Bronchus fibroblast of lung (primary cell): ENCODE measurements at places on chromosomes 3 and 15. TPM values are rescaled to one million over a fixed set of nuclear protein-coding genes. Genes with fewer than 3 reads are reported as not detected.

The GPR87 gene
- total RNA-seq, result 0.17 and 1.2 TPM in 2 replicates

The AGBL1 gene
- not detected in 2 replicates for total RNA-seq

The TUSC2 gene
- total RNA-seq, result 27.6 and 39.3 TPM in 2 replicates

The GCHFR gene
- total RNA-seq, result 4.2 and 4.8 TPM in 2 replicates

The CNTN3 gene
- 0.45 and 0.84 TPM in 2 replicates for total RNA-seq

The ATP13A5 gene
- not detected in 2 replicates for total RNA-seq

The ANKRD34C gene
- total RNA-seq, result not detected in 2 replicates

The IL12A gene
- 2.4 and 4.5 TPM in 2 replicates for total RNA-seq

The ROPN1 gene
- not detected in 2 replicates for total RNA-seq

The SPTSSB gene
- total RNA-seq, result under 0.01 TPM in 1 of 2 replicates, not detected in the other

The BHLHE40 gene
- 11.9 and 13.6 TPM in 2 replicates for total RNA-seq

The ILDR1 gene
- total RNA-seq, result not detected in 2 replicates

The CADM2 gene
- 0.15 TPM in 1 of 2 replicates, not detected in the other for total RNA-seq

The EXD1 gene
- total RNA-seq, result not detected in 2 replicates

The ZNF774 gene
- total RNA-seq, result 0.67 and 0.89 TPM in 2 replicates

The XCR1 gene
- total RNA-seq, result not detected in 2 replicates

The KBTBD12 gene
- not detected in 2 replicates for total RNA-seq

The SMAD6 gene
- total RNA-seq, result 4.7 and 7.1 TPM in 2 replicates

The ERICH6 gene
- not detected in 2 replicates for total RNA-seq

The IMP3 gene
- total RNA-seq, result 97.5 and 107 TPM in 2 replicates

The GPR176 gene
- 80.7 and 86.2 TPM in 2 replicates for total RNA-seq

The CCR5 gene
- not detected in 2 replicates for total RNA-seq

The NCEH1 gene
- total RNA-seq, result 7.7 and 8.3 TPM in 2 replicates
